Stimulated activated CD4-positive, alpha-beta T cell treated with anti-CD3 and anti-CD28 coated beads, Interleukin-12 subunit alpha, Interleukin-12 subunit beta, amount 100 ng/mL, for 24 hours (primary cell): ENCODE measurements at places on chromosomes 5 and 9.

DNA sequence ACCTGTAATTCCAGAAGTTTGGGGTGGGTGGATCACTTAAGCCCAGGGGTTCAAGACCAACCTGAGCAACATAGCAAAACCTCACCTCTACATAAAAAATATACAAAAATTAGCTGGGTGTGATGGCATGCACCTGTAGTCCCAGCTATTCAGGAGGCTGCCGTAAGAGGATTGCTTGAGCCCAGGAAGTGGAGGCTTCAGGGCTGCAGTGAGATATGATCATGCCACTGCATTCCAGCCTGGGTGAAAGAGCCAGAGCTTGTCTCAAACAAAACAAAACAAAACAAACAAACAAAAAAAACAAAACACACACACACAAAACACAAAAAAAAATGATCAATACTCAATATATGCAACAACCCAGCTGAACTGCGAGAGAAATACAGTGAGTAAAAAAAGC is 29.5 kb upstream of the TRIM14 start:
- DNase-seq = no peak

DNA sequence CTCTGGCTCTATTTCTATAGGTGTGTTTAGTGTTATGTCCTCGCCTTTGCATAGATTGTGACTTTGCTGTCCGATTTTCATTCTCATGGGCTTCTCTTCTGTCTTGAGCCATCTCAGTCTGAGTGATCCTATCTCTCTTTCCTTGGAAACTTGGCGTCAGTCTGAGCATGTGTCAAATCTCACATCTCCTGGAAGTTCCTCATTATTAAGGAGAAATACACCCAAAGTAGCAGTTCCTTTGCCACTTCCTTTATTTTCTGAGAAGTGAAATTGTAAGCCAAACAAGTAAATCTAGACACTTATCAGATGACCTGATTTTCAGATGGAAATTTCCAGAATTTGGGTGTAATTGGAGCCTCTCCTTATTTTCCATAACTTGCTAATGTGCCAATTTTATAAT is 126.9 kb upstream of the ANKH start:
- no peak for DNase-seq

GRCh38 chr5:65861830-65862241 is 64.5 kb upstream of the ERBIN start:
- DNase-seq = no peak

GRCh38 chr9:21395778-21396717 is 10.8 kb upstream of the IFNA2 start:
- DNase-seq = peak; percentile 17

DNA sequence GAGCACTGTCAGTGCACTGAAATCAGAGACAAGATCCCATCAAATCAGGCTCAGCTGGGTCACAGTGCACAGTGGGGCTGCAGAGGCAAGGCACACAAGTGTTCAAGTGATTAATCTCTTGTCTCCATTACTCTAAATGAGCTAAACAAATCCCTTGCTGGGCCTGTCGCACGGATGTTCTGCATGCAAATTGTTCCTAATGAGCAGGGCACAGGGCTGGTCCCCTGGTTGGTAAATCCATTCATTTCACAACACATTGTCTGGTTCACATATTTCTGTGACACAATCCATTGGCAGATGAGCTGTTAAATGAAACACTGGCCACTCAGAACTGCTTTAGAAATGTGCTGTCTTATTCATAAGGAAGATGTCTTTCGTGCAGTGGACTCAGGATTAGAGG is 167.9 kb upstream of the BRINP1 start:
- no peak for DNase-seq

DNA sequence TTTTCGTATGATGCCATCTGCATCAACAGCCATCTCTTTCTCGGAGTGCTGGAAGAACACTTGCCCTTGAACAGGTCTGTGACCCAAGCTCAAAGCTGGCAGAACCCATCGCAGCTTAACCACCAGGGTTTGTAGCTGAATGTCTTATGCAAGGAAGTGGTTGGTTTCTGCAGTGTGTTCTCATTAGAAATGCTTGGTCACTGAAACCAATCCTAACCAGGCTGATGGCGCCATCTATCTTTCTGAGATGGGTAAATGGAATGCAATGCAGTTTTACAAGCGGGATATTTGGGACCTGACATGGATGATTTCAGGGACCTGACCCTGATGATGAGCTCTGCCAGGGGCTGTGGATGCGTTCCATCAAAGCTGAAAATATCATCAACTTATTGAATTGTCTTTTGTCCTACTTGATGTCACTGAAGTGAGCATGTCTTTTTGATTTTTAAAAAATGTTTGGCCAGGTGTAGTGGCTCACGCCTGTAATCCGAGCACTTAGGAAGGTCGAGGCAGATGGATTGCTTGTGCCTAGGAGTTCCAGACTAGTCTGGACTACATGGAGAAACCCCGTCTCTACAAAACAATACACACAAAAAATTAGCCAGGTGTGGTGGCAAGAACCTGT is 28.7 kb downstream of the DMRT3 start:
- DNase-seq = no peak

DNA sequence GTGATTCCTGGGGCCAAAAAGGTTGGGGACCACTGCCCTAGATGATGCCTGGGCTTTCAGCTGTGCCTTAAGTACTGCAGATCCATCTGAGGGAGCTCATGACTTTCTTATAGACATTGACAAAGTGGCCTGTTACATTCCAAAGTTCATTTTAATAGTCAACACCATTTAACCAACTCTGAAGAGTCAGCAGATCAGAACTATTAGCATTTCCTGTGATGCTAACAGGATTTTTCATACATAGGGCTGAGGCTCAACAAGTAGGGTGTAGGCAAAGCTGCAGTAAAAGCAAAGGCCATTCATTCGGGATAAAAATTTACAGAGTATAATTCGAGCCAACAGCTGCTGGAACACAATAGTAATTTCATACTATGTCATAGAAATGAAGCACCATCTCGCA is 105.4 kb downstream of the LPAR1 start:
- DNase-seq = no peak

- no peak for DNase-seq
Measured at GRCh38 chr5:111294551-111294950, 70.4 kb downstream of the CAMK4 start.

- no peak for DNase-seq
Measured at GRCh38 chr9:98391867-98392266, 136.4 kb upstream of the TBC1D2 start.

GRCh38 chr5:134111741-134112647 is 2.5 kb upstream of the TCF7 start:
- no peak for DNase-seq

DNA sequence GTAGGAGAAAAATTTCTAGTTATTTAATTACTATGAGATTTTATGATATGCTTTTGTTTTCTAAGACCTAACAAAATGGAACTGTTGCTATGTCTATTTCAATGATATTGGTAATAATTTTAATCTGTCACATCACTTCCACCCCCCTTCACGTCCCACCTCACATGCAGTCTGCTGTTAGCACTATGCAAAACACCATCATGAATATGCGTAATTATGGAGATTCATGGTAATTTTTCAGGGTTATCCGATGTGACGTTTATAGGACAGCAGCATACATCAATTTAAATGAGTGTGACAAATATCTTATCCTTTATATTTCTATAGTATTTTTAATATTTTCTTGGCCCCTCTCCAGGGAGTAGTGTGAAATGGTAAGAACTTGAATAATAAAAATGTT is 283.8 kb upstream of the TMEM161B start:
- DNase-seq = no peak

DNA sequence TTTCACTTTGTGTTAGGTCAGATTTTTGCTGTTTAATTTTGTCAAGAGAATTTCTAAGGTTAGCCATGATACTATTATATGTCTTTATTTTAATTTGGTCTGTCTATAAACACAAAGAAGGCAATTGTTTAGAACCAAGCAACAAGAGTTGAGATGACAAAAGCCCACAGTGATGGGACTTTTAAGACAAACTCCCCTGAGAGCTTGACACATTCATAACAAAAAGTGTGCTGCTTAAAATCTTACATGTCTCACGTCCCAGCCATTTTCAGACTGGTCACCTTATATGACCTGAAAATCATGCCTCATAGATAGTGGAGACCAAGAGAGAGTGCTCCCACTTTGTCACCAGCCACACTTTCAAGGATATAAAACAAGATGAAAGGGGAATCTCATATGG is 21.6 kb upstream of the NNT start:
- DNase-seq = no peak

DNA sequence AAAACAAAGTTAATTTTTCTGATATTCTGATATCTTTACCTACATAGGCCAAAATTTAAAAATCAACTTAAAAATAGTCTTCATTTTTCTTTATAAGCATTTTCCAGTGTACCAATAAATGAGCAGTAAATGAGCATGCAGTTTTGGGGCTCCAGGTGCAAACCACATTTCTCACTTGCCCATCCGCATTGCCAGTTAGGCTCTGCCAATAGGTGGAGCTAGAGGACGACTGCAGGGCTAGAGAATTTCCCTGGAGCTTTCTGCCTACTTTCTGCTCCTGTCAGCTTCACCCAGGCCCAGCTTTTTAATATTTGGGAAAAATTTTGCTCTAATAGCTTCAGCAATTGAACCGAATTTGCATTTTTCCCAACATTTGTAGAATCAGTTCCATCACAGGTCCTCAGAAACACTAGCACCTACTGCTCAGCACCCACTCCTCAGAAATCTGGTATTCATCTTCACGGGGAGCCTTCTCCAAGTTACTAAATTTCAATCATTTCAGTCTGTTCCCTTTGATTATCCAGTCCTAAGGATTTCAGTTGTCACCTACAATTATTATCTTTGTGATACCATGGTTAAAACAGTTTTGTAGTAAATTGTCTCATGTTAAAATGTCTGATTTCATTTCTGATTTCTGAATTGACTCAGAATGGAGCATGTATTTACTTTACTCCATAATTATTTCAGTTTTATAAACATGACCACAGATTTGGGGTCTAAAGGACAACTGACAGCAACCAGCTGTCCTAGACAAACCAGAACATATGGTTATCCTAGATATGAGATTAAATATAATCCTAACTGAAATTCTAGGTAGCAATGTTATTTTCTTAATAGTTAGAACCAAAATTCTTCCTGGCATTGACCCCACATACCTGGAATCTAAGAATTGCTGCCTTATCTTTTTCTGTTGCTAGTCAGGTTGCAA is 104.6 kb upstream of the FAM174A start:
- DNase-seq = peak; percentile 17

GRCh38 chr9:17653947-17654465 is 75.1 kb downstream of the SH3GL2 start:
- DNase-seq = no peak
